NCI-H510A treated with DMSO at 0.1 percent for 48 hours (cell line): ENCODE measurements at places on chromosomes 16 and 17.

- no peak for DNase-seq
Measured at GRCh38 chr17:50352693-50353599, 7.0 kb downstream of the XYLT2 start.

- no peak for DNase-seq
Measured at GRCh38 chr16:71460236-71460635, 1.8 kb downstream of the ZNF23 start.

GRCh38 chr16:24852281-24852721 lies 6.5 kb downstream of the SLC5A11 start:
- no peak for DNase-seq

GRCh38 chr17:76834870-76835269 lies 33.3 kb upstream of the MGAT5B start:
- no peak for DNase-seq

DNA sequence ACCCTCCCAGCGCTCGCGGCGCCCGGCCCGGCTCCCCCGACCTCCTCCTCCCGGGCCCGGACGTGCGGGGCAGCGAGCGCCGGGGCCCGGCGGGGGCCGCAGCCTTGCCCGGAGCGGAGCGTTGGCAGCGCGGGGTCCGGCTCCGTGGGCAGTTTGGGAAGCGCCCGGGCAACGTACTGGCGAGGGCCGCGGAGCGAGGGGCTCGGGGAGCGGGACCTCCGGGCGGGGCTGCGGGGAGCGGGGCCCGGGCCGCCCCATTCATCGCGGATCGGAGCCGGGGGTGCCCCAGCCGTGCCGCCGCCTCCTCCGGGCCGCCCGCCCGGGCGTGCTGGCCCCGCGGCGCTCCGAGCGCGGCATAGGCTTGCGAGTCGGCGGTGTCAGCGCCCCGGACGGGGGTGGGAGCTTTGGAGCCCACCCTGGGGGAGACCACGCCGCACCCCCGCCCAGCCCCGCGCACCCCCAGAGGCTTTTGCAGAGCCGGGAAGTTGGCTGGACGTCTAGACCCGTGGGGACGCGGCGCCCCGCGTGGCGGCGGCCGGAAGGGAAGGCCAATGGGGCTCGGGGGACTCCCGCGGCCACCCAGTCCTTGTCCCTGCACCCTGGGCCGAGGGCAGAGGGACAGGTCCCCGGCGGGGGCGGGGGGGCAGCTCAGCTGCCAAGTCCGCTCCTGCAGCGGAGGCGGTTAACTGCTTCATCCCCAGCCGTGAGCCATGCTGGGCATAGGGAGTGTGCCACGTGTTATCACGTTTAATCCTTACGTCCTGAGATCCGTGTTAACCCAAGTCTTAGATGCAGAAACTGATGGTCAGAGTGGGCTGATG lies 852 bp downstream of the ZNF469 start:
- no peak for DNase-seq

DNA sequence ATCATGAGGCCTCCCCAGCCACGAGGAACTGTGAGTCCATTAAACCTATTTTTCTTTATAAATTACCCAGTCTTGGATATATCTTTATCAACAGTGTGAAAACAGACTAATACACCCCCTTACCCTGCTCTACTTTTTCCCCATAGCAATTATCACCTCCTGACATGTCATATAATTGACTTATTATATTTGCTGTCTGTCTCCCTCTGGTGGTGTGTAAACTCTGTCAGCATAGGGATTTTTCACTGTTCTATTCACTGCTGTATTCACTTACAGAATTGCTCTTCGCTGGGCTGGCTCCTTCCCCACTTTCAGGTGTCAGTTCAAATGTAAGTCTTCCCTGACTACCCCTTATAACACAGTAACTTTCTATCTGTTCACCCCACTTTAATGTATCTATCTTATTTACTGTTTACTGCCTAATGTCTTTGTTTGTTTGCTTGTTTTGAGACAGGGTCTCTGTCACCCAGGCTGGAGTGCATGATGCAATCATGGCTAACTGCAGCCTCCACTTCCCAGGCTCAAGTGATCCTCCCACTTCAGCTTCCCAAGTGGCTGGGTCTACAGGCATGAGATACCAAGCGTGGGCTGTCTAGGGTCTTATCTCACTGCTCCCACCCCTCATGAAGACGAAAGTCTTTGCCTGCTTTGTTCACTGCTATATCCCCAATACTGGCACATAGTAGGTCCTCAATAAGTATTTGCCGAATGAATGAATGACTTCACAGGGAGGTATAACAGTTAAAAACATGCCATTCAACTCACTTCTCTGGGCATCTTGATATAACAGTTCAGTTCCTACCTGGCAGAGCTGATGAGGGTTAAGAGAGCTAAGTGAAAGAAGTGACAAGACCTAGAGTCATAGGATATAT lies 52.4 kb upstream of the CDH3 start:
- DNase-seq: no peak

- DNase-seq: no peak
Measured at GRCh38 chr16:9000664-9001063, 37.0 kb upstream of the USP7 start.

GRCh38 chr17:37551788-37552187 lies 57.4 kb downstream of the SYNRG start:
- no peak for DNase-seq

- no peak for DNase-seq
Measured at GRCh38 chr16:89175280-89176146, 4.0 kb downstream of the CDH15 start.
